EH (cell line): ENCODE measurements at places on chromosomes 6 and 20.
A peak's percentile ranks its signal among the peaks of the same experiment; 100 is the strongest.

GRCh38 chr6:18457065-18457737 lies 70.1 kb downstream of the RNF144B start:
- DNase-seq = peak; percentile 9

DNA sequence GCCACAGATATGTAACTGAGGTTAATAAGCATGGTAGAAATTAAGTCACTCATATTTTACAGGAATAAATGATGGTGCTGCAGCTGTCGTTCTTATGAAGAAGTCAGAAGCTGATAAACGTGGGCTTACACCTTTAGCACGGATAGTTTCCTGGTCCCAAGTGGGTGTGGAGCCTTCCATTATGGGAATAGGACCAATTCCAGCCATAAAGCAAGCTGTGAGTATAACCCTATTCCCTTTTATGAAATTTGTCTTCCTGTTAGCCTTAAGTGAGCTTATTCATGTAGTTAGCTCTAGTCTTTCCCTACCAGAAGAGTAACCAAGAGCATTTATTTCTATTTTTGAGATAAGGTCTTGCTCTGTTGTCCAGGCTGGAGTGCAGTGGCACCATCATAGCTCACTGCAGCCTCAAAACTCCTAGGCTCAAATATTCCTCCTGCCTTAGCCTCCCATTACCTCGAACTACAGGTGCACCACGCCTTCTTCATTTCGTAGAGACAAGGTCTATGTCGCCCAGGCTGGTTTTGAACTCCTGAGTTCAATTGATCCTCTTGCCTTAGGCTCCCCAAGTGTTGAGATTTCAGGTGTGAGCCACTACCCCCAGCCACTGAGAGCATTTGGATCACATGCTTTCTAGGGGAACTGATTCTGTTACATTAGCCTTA lies 12.0 kb downstream of the TCP1 start:
- DNase-seq = no peak

DNA sequence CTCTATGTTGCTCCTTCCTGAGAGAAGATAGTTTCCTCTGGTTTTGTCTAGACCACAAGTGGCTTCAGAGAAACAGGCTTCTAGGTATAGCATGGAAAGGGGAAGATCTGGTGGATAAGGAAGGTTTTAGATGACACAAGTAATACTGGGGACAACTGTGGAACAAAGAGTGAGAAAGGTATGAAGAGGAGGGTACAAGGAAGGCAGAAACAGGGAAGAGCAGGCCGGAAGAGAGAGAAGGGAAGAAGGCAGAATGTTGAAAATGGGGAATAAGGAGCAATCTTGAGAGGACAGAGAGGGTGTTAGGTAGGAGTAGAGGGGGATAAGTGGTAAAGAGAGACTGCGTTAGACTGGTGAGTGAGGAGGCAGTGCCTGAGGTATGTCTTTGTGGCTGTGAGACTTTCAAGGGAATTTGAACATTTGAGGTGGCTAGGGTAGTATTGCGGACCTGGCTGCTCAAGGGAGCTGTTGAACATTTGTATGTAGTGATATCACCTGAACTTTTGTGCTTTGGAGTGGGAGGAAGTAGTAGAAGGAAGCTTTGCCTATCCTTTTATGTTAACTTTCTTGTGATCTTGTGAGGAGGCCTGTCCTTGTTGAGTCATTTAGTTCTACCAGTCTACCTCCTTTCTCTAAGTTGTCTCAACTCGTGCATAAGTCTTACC lies 69.5 kb downstream of the FOXO3 start:
- no peak for DNase-seq

DNA sequence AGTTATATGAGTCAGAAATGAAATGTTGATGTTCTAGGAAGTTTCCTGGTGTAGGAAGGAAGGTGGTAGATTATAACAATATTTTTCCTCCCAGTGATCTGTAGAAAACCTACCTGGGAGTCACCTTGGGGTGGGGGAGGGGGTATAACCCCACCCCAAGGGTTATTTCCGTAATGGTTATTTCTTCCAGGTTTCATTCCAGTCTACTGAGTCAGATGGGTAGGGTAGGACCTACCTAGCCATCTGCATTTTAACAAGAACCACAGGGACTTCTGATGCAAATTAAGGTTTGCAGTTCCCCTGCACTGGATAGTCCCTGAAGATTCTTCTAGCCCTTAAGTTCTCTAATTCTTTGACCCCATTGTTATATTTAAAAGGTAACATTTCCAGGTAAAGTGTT lies 88.9 kb downstream of the ARMC2 start:
- DNase-seq = no peak

DNA sequence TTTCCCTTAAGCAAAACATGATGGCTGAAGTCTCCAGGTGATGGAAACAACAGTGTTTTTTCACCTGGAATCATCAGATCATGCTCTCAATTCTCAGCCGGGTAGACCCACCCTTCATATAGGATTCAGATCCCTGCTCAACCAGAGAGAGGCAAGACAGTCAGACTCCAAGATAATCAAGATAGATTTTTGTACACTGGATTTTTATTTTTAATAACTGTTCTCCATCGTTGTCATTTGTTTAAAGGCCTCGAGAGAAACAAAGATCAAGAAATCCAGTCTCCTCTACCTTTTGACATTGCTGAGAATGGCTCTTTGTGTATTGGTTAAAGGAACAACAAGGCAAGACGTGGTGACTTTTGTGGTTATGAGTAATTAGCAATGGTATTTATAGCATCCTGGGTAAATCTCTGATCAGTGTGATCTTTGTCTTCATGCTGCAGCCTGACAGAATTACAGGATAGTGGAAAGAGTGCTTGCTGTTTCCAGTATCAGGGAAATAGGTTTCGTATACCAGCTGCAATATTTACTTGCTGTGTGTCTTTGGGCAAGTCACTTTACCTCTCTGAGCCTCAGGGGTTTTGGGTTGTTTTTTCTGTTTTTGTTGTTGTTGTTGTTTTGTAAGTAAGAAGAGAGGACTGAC lies 29.9 kb downstream of the ID4 start:
- DNase-seq = peak; percentile 61

GRCh38 chr6:162345051-162345511 lies 382.5 kb downstream of the PRKN start:
- DNase-seq = no peak

DNA sequence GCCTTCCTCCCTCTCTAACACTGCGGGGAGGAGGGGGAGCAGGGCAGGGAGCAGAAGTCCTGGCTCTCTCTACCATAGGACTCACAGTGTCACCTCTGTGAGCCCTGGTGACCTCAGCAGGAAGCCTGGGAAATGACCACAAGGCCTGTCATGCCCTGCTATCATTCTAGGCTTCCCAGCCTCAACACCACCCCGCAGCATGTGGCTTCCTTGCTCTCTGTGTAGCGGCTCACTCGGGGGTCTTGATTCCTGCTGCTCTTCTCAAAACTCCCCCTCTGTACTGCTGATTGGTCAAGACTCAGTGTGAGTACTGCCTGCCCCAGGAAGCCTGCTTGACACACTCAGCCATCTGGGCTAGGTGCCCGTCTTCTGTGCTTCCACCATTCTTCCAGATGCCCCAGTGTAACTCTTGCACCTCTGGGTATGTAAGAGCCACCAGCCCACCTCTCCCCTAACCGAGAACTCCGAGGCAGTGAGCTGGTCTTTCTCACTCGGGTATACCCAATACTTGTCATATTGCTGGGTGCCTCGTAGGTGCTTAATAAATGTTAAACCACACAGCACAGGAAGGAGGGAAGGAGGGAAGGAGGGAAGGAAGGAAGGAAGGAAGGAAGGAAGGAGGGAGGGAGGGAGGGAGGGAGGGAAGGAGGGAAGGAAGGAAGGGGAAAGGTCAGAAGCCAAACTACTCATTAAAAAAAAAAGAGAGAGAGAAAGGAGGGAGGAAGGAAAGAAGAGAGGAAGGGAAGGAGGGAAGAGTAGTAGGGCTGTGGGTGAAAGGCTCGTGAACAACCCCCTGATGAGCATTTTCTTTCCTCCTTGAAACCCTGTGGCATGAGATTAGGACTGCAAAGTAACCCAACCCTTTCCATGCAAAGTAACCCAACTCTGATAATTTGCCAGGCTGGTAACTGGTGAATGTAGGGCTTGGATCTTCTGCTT lies 5.0 kb downstream of the MDFI start:
- DNase-seq = no peak

DNA sequence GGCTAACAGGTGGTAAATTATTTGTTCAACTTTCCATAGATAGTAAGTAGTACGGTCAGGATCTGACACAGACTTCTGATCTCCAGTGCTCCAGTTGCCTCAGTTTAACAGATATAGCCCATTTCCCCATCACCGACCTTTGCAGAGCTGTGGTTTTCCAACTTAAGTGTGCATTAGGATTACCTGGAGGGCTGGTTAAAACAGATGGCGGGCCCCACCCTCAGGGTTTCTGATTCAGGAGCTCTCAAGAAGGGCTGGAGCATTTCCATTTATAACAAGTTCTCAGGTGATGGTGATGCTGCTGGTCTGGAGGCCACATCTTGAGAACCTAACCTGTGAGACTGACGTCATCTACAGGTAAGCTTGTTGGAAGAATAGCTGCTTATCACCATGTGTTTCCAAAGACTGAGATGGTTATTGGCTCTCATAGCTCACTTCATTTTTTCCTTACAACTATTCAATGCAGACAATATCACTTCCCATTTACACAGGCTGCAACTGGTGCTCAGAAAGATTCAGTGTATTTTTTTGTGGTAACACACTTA lies 360.1 kb upstream of the CHD6 start:
- DNase-seq = no peak

DNA sequence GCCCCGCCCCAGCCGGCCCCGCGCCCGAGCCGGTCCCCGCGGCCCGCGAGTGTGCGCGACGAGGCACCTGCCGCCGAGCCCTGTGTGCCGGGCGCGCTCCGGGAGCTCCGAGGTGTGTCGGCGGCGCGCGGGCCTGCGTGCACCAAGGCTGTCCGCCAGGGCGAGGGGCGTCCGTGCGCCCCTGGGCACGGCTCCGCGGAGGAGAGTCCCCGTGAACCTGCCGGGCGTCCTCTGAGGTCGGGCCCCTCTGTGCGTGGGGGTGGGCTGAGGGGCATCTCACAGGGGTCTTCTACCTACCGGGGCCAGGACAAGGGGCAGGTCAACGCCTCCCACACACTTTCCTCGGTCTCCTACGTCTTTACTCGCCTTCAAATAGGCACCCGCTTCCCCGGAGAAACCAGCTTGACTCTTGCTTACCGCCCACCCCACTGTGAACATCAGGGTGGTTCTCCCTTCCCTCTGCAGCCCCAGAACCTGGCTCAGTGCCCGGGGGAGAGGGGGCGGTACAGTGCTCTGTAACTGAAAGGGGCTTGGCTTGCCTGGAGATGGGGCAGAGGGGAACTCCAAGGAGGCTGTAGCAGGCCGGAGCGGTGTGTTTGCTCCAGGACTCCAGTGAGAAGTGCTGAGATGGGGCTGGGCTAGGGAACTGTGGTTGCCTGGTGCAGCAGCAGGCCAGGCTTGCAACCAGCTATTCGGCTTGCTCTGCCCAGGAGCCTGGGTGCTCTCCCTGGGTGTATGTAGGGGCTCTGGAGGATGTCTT lies at the start of gene SAMD10:
TSS of gene SAMD10 (minus strand) at position 86 of the 760 bp plus-strand sequence. CDS start 175 bp downstream, outside the sequence.
- DNase-seq = no peak

GRCh38 chr6:113292646-113293422 lies 564.3 kb upstream of the MARCKS start:
- DNase-seq = peak; percentile 48

DNA sequence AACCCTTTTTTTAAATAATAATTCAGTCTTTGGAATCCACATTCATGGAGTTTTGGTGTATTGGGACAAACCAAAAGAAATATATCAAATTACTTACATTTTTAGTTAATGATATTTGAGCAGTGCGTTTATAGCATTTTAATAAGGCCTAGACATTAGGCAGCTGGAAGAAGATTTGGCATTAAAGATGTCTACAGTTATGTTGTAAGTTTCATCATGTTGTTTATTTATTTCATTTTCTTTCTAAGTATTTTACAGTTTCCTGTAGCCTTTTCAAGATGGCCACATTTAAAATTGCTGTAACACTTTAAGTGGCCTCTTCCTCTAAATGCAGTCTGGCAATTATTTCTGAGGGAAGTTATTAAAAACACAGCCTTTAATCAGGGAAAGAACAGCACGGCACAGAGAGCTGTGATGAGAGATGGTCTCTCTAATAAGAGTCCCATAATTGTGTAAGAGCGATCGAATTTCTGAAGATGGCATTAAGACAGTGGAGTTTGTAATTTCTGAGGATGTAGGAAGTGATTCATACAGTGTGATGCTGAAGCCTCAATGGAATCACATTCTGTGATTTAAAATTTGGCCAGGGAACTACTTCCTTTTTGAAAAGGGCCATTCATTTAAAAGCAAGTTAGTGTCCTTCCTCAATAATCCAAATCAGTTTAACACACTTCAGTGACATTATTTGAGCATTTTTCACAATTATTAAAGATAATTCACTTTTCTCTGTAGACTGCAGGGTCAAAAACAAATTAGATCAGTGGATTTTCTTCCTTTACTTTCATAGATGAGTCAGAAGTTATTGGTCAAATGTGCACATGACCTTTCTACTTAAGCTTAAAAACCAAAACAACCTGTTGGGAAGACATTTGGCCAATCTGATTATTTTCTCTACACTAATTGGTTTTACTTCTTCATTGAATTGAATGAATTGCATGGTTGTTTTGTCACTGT lies 52.4 kb upstream of the EDN3 start:
- no peak for DNase-seq

DNA sequence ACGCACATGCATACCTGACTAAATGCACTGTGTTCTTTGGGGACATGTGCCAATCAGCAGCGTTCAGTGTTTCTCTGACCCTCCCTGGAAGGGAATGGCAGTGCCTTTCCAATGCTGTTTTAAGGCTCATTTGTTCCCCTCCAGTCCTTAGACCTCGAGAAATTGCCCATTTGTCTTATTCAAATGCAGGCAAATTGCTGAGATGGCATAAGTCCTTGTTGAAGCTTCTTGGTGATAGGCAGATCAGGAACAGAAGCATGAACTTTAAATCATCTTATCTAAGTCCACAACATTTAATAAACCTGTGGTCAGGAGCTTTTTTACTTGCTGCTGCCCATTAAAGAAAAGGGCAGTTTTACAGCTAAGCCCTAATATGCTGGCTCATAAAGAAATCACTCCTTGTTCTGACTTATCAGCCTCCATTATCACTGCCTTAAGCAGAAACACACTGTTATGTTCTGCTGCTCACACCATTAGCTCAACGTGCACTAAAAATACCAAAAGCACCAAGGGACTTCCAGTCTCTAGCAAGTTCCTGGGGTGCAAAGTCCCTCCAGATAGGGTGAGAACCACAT lies 112.9 kb upstream of the LRFN2 start:
- no peak for DNase-seq
